ENCODE measurements at places on chromosomes 13 and 19.

DNA sequence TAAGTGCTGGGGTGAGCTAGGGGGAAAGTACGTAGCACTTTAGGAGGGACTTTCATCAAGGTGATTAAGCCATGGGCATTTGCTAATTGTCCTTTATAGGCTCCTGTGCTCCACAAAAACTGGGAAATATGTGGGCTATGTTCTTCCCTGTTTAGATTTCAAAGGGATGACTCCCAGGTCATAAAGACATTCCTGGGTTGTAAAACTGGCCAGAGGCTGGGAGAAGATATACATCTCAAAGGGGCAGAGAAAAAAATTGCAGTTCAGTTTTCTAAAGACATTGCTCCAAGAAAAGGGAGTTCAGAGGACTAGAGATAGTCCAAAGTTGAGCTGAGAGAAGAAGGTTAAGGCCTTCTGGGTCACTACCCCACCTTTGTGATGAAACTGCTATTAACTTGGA lies 204.8 kb downstream of the MYO16 start:
- no peak for DNase-seq

DNA sequence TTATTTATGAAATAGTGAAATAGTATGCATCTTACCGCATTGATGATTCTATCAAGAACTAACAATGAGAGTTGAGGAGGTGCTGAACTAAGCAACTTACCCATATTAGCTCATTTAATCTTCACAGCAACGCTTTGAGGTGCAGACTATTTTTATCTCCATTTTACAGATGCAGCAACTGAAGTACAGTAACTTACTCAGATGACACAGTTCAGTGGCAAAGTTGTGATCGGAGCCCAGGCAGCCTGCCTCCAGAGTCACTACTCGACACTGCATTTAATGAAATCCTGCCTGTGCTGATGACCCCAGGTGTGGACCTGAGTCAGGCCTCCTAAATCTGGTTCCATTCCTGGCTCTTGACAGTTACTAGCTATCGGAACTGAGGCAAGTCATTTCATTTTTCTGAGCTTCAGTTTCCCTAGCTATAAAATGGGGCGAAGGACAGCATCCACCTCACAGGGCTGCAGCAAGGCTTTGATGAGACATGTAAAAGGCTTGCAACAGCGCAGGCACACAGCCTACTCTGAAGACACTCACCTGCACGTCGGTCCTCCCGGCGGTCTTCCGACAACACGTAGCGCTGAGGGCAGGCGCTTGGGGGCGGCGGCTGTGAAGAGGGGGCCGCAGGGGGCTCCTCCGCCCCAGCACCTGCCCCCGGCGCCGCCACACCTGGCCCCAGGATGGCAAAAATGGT lies 1.5 kb downstream of the MYPOP start:
- DNase-seq: no peak

GRCh38 chr19:56091751-56092546 lies 29.1 kb downstream of the ZNF787 start:
- no peak for DNase-seq

DNA sequence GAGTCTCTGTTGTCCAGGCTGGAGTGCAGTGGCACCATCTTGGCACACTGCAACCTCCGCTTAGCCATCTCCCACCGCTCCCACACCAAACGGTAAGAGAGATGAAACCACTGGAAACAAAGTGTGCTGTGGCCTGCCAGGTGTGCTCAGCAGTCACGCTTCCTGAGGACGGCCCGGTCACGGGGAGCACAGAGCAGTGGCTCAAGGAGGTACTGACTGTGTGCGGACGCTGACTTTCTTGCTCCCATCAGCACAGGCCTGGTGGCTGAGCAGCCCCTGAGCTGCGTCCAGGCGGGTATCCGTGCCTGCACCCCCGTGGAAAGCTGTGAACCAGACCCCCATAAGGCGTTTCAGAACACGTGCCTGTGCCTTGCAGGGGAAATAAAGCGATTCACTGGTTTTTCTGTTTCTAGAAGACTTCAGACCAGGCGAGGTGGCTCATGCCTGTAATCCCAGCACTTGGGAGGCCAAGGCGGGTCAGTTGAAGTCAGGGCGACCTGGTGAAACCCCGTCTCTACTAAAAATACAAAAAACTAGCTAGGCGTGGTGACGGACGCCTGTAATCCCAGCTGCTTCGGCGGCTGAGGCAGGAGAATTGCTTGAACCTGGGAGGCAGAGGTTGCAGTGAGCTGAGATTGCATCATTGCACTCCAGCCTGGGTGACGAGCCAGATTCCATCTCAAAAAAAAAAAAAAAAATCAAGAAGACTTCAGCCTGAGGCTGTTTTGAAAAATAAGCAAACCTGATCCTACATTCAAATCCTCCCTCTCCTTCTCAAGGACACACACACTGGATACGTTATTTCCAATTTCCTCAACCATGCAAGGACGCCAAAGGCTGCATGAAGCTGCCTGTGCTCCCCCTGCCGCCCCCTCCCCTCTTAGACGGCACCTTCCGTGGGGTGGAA lies 25.5 kb downstream of the ADPRHL1 start:
- no peak for DNase-seq

- no peak for DNase-seq
Observed at GRCh38 chr19:34353546-34353945, 11.4 kb upstream of the GPI start.

- DNase-seq: no peak
Observed at GRCh38 chr13:49436890-49437289, 7.0 kb downstream of the CAB39L start.

GRCh38 chr19:51368366-51369282 lies at the start of gene CLDND2:
Gene CLDND2, minus strand, starts transcription at chr19:51369003. Its CDS starts 426 bp downstream, at chr19:51368577.
- no peak for DNase-seq

DNA sequence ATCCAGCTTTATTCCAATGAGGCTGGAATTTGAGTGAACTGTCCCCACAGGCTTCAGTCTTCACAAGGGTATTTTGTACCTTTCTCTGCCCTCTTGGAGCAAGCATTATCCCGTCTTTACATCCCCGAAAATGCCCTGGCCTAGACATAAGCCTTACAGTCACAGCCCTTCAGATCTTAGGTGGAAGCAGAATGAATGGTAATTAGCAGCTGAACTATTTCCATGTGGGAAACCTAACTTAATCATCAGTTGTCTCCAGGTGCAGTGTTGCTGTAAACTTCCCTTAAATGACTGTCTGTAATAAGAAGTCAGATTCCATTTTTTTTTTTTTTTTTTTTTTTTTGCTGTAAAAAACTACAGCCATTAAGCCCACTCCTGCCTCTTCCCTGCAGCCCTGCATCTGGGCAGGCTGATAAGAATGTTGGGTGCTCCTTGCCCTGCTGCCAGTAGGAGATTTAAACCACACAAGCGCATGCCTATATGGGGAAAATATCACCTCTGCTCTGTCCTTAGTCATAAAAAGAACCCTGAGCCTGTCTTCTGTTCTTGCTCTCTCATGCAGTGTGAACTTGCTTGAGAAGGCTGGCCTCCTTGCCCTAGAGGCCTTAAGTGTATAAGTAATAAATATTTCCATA lies 426.8 kb upstream of the SLITRK5 start:
- DNase-seq: no peak

DNA sequence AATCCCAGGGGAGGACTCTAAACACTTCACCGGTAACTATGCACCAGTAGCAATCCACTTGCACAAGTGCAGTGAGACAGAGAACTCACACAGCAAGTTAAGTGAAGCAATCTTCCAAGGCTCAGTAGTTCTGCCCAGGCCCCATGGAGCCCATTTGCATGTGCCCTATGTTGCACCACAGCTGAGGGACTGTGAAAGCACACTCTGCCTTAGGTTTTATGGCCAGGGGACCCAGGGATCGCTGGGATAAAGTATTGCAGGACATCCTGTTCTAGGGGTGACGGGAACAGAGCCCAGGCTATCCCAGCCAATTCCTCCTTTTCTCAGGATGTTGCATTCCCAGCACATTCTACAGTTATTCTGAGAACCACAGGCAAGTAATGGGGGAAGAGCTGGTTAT lies 6.0 kb upstream of the AMER2 start:
- DNase-seq: no peak

GRCh38 chr19:5586300-5587070 lies 18.7 kb upstream of the TINCR start:
- no peak for DNase-seq

GRCh38 chr19:43789029-43789428 lies 8.3 kb upstream of the KCNN4 start:
- no peak for DNase-seq

- DNase-seq: no peak
Observed at GRCh38 chr13:75959861-75960481, 323.8 kb downstream of the LMO7 start.

DNA sequence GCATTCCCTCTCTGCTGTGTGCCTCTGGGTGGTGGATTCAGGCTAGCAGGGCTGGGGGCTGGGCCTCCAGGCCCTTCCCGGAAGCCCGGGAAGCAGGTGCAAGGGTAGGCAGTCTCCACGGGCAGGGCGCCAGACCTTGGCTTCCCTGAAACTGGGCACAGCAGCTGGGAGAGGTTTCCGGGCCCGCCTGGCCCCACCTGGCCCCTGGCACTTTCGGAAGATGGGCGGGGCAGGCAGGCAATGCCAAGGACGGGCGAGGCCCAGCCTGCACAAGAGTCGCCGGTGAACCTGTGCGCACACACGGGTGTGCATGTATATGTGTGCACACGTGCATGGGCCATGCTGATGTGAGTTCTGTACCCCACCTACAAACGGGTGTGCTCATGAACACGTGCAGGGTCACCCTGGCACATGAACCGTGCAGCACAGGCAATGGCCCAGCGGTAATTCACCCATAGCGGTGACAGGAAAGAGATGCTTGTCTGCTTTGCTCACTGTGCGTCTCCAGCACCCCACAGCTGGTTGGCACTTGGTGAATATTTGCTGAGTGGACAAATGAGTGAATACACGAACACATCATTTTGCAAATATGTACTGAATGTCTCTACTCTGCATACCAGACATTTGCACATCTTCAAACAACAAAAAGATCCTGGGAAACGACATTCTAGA lies 15.3 kb downstream of the GADD45B start:
- no peak for DNase-seq

- no peak for DNase-seq
Observed at GRCh38 chr13:44396701-44397580, 23.3 kb downstream of the SERP2 start.

- no peak for DNase-seq
Observed at GRCh38 chr19:30882411-30883005, 466.7 kb downstream of the TSHZ3 start.

- no peak for DNase-seq
Observed at GRCh38 chr19:50331221-50331993, 2.2 kb upstream of the KCNC3 start.

DNA sequence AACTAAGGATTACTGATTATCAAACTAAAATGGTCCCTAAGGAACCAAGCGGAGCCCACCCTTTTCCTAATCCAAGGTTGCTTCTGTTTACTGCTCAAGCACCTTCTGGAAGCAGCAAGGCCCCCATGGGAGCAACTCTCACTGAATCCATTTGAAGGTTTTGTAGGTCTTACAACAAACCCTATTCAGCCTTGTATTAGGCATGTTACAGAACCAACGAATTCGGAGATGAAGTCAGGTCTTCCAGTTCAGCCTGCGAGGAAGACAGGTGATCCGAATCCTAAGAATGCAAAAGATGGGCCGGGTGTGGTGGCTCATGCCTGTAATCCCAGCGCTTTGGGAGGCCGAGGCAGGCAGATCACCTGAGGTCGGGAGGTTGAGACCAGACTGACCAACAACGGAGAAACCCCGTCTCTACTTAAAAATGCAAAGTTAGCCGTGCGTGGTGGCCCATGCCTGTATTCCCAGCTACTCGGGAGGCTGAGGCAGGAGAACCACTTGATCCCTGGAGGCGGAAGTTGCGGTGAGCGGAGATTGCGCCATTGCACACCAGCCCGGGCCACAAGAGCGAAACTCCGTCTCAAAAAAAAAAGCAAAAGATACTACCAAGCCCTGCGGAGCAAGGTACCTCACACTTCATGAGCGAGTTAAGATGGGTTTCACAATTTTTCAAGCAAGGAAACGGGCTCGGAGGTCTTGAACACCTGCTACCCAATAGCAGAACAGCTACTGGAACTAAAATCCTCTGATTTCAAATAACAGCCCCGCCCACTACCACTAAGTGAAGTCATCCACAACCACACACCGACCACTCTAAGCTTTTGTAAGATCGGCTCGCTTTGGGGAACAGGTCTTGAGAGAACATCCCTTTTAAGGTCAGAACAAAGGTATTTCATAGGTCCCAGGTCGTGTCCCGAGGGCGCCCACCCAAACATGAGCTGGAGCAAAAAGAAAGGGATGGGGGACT lies 609 bp downstream of the ZAR1L start:
- DNase-seq: peak; percentile 26

DNA sequence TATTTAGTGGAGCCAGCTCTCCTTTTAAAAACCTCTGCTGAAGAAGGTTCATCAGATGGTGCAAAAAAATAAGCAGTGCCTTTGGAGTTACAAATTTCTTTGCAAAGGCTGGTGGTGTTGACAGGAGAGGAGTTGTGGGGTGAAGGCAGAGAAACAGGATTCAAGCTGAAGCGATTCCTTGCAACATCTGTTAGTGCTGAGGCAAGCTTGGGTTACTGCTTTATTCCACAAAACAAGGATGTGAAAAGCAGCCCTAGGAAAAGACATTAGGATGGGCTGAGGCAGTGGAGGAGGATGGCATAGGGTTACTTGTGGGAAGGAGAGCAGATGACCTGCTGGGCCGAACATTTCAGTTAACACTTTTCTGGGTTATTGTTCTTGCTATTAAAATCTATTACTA lies 390.7 kb downstream of the DLEU7 start:
- no peak for DNase-seq

- DNase-seq: no peak
Observed at GRCh38 chr13:113747291-113747833, 11.7 kb upstream of the TMEM255B start.

DNA sequence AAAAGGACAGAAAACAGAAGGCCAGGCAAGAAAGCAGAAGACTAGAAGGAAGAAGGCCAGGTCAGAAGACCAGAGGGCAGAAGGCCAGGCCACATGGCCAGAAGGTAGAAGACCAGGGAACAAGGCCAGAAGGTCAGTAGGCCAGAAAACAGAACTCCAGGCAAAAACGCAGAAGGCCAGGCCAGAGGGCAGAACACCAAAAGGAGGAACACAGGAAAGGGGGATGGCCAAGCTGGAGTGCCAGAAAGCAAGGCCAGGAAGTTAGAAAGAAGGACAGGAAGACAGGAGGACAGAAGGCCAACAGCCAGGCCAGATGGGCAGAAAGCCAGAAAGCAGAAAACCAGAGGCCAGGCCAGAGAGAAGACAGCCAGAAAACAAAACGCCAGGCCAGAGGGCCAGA lies 185.4 kb downstream of the TUBA3C start:
- DNase-seq: no peak

DNA sequence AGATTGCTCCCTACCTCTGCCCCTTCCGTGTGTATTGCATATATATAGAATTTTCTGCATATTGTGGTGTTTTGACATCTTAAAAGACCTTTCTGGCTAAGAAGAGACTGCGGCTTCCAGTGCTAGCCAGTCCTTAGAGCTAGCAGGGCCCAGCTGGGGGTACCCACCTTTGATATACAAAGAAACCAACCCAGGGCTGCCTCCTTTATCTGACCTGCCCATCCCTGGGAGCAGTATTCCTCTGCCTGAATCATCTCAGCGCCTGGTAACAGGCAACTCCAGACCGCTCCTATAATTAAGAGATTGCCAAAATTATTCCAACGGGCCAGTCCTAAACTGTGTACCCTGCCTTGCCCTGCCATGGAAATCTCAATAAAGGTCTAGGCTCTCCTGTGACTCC lies 186.3 kb upstream of the RNF113B start:
- DNase-seq: no peak

All from left renal pelvis (tissue), 4 donors.